ENCODE measurements at places on chromosomes 11 and 22. TPM values are rescaled to one million over a fixed set of nuclear protein-coding genes. Genes with fewer than 3 reads are reported as not detected.
A peak's percentile ranks its signal among the peaks of the same experiment; 100 is the strongest.

Gene OR4C3
- total RNA-seq, result not detected

GRCh38 chr11:117191680-117192400, 7.3 kb upstream of the TAGLN start:
- peak; percentile 20 for DNase-seq

GRCh38 chr11:117502779-117503100, 175.1 kb downstream of the CEP164 start:
- no peak for DNase-seq

- DNase-seq, result peak; percentile 29
Observed at GRCh38 chr11:61293867-61294716, 1.0 kb downstream of the VWCE start.

All from omental fat pad (tissue), 4 donors.